ENCODE measurements at places on chromosomes 16 and 17. TPM values are rescaled to one million over a fixed set of nuclear protein-coding genes. Genes with fewer than 3 reads are reported as not detected.

DNA sequence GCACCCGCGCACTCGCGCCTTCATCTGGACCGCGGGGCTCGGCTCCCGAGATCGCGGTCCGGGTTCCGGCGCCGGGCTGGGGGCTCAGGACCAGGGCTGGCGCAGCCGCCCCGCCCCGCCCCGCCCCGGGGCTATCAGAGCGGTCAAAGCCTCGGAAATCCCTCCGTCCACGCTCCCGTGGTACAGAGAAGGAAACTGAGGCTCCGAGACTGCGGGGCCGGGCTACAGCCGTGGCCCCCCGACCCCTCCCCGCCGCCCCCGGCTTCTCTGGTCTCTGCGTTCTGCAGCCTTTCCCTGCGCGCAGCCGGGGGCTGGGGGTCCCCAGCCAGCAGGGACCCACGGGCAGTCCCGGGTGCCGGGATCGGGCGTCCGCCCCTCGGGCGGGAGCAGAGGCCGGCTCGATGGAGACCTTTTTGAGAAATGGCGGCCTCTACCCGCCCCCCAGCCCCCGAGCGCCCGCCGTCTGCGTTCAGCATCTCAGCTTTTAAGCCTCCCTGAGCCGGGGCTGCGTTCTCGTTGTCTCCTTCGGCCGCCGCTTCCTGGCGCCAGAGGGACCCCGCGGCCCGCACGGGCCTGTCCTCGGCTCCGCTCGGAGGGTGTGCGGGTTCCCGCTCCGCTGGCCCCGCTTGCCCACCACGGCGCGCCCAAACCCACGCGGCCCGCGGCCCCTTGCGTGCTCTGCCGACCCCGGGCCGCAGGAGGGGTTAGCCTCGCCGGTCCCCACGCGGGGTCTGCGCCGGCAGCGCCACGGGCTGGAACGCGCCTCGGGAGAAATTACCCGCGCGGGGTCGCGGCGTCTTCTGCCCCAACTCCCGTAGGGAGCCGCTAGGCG lies 1.5 kb upstream of the NPTX1 start:
- no peak for DNase-seq

DNA sequence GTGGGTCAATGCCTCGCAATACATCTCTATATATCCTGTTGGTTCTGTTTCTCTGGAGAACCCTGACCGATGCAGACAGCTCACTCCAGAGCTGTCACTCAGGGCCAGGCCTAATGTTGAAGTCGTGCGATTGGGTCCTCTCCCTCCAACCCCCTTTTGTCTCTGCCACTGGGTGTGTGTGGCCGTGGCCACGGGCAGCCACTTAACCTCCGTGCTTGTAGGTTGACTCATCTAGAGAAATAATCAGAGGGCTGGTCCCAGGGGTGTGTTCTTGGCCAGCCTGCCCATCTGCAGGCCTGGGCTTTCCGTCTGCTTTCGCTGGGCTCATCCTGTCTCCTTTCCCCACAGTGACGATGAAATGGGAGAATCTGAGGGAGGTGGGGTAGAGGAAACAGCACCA lies 7.4 kb downstream of the ADAD2 start:
- peak; percentile 87 for DNase-seq

- DNase-seq, result no peak
Observed at GRCh38 chr17:74682471-74683190, 30.1 kb downstream of the CD300LF start.

Gene CES3
- total RNA-seq, result 0.17 TPM

Gene XAF1
- not detected for total RNA-seq
